ENCODE measurements at places on chromosomes 7 and 10. TPM values are rescaled to one million over a fixed set of nuclear protein-coding genes. Genes with fewer than 3 reads are reported as not detected.

DNA sequence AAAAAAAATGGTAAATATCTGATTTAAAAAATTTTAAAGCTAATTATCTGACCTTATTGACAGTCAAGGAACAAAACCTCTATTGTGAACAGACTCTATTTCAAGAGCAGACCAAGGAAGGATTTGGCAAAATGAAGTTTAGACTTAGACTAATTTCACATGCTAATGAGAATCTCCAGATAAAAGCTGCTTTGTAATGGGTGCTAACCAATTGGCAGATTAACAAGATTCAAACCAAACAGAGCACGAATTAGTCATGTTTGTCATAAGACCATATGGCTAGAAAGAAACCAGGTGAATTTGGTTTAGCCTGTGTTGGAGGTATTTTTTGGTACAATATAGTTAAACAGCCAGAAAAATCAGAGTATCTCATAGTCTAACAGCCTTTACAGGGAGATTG is 429.1 kb upstream of the NFE2L3 start:
- no peaks in the 10 kb centered on the region for H3K36me3 ChIP-seq
- H3K27me3 ChIP-seq, result peaks cover 6% of the 10 kb centered on the region
- no peak overlapping the region for H3K4me3 ChIP-seq
- DNase-seq, result no peak

GRCh38 chr10:133567119-133567518 is 1.7 kb upstream of the SYCE1 start:
- DNase-seq, result no peak
- peaks cover 10% of the 10 kb centered on the region for H3K27me3 ChIP-seq
- no peak overlapping the region for H3K27ac ChIP-seq
- no peaks in the 10 kb centered on the region for H3K36me3 ChIP-seq
- H3K4me3 ChIP-seq, result no peak overlapping the region
- no peaks in the 10 kb centered on the region for H3K4me1 ChIP-seq

- no peak overlapping the region for H3K4me3 ChIP-seq
- peaks cover 7% of the 10 kb centered on the region for H3K27me3 ChIP-seq
- no peaks in the 10 kb centered on the region for H3K4me1 ChIP-seq
- no peak overlapping the region for H3K27ac ChIP-seq
- DNase-seq, result no peak
- H3K36me3 ChIP-seq, result no peaks in the 10 kb centered on the region
Observed at GRCh38 chr7:28808796-28809533, 149.2 kb downstream of the TRIL start.

Gene NME8
- total RNA-seq, result not detected

Gene ZPBP
- not detected for total RNA-seq

Gene HOXA13
- total RNA-seq, result not detected

Gene SLC35G1
- total RNA-seq, result 4.1 TPM

All from activated CD4-positive, alpha-beta T cell treated with anti-CD3 and anti-CD28 coated beads for 36 hours (primary cell).